ENCODE measurements at places on chromosomes 6 and 20.

DNA sequence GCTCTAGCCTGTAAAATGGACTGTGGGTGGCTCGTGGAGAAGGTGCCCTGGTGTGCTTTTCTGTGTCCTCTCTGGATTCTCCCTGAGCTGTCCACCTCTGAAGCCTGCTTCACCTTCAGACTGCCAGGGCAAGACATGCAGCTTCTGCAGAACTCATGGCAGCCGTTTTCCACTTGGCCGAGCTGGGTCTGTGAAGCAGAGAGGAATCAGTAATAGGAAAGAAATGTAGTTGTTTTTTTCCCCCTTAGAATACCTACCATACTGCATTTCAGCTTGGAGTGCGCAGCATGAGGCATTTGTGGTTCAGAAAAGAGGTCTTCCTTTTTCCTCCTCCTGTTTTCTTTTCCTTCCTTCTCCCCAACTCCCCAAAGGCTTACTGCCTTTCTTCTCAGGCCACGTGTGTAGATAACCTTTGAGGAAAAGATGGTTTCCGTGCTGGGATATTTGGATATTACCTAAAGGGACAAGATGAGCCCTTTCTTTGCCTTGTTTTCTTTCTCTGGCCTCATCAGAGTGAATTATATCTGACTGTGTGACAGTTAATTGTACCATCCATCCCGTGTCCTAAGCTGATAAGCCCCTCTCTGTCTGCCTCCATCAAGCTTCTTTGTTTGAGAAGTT, 39.4 kb downstream of the RREB1 start:
- no peak for DNase-seq

DNA sequence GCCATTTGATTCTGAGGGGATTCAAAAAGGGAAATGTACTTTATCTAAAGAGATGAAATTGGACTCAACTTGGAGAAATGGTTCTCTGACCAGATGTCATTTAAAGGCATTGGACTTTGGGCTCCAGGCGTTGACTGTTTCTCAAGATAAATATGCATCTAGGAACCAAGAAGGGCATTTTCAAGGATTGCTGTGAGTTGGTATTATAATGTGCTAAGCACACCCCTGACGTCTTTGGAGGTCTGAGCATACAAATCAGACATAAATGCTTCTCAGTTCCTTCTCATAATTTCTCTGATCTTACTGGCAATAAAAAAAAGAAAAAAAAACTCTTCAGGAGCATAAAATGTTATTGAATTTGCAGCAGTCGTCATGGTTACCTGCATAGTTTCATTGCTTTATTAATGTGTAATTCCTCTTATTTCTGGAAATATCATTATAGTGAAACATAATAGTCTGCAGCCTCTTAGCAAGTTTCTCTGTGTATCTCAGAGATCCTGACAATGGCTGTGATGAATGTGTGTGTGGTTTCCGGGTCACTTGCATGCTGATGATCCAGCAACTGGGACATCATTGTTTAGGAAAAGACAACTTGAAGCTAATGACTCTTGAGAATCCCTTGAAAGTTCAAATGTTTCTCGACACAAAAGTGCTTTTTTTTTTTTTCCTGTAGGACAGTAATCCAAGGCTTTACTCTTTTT, 136.0 kb downstream of the AIG1 start:
- DNase-seq = no peak

DNA sequence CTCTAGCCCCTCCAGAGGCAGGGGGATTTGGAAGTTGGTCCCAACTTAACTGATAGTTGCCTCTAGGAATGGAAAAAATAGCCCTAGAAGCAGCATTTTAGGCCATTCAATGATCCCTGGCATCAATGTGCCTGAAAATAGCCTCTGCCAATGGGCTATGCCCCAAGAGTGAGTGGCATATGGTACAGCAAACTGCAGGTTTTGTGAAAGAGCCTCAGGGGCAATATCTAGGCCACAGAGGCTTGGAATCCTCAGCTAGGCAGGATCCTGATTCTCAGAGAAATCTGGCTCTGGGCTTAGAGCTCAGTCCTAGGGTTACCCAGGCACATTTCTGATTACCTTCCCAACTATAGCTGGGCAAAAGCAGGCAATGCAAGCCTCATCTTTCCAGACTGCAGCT, 104.4 kb upstream of the MOCS1 start:
- DNase-seq = no peak

GRCh38 chr6:394641-395289, 3.2 kb downstream of the IRF4 start:
- DNase-seq = no peak

GRCh38 chr6:70527071-70527737, 39.5 kb upstream of the SDHAF4 start:
- DNase-seq = no peak

DNA sequence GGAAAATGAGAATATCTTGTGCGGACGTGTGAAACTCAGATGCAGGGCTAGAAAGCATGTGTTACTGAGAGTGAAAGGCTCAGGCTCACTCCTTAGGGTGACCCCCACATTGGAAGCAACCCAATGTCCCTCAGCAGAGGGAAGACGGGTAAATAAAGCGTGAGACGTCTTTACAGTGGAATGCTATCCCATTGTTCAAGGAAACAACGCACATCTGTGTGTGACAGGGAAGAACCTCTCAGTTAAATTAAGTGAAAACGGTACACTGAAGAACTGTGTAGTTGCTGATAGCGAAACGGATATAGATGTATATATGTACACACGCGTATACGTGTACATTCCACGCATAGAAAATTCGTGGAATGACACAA, 839 bp downstream of the HNF4A start:
- no peak for DNase-seq

DNA sequence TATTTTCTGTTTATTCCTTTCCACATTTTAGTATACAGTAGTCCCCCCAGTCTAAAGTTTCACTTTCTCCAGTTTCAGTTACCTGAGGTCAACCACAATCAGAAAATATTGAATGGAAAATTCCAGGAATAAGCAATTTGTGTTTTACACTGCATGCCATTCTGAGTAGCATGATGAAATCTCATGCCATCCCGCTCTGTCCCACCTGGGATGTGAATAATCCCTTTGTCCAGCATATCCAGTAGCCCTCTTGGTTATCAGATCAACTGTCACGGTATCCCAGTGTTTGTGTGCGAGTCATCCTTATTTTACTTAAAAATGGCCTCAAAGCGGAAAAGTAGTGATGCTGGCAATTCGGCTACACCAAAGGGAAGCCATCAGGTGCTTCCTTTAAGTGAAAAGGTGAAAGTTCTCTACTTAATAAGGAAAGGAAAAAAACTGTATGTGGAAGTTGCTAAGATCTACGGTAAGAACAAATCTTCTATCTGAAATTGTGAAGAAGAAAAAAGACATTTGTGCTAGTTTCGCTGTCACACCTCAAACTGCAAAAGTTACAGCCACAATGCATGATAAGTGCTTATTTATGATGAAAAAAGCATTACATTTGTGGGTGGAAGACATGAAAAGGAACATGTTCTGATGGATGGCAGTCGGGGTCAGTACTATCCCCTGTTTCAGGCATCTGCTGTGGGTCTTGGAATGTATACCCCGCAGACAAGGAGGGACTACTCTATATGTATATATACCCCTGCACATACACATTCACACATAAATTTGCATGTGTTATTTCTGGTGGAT, 11.3 kb downstream of the NOX3 start:
- DNase-seq = no peak

DNA sequence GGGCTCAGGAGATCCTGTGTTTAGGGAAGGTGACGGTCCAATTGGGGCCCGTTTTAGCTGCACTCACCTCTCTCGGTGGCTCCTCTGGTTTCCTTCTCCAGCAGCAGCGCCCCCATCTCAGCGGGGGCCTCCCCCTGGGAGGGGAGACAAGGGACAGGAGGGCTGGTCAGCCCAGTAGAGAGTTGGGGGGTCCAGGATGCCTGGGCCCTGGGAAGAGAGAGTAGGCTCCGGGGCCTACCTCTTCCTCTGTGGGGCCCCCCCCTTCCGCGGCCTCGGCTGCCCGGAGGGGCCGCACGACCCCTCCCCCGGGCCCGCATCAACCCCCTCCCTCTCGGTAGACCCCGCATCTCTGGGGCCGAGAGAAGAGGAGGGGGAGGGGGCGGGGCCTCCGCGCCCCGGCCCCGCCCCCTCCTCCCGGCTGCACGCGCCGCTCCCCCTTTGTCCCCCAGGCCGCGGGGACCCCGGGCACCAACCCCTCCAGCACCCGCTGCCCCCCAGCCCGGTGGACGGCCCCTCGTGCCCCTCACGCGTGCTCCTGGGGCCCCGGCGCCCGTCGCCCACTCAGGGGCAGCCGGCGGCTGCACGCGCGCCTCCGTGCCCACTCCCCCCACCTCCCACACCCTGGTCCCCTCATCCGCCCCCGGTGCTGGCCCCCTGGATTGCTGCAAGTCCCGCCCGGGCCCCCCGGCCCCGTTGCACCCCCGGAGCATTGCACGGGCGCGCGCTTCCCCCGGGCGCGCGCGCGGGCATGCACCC, 464 bp downstream of the EHMT2 start:
- DNase-seq = no peak

GRCh38 chr6:33974030-33974429, 170.2 kb upstream of the MLN start:
- no peak for DNase-seq

DNA sequence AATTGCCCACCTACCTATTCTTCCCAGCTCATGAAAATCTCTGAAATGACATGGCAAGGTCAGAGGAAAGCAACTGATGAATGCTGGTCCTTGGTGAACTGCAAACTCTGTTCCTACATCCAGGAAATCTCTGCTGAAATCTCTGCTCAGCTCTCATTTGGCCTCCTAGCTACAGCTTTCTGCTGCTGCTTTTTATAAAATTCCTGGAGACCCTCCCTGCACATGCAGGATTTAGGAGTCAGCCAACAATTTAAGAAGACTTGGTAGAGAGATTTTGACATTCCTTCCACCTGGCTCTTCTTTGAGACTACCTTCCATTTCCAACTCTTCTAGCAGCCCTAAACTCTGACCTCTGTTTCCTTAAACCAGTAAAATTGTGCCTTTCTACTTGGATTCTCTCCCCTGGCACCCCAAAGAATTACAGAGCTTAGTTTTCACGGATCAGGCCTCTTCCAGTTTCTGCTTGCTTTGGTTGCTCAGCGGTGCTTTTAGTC, 55.5 kb downstream of the PDE7B start:
- no peak for DNase-seq

GRCh38 chr6:157261606-157262005, 61.7 kb downstream of the TMEM242 start:
- no peak for DNase-seq

DNA sequence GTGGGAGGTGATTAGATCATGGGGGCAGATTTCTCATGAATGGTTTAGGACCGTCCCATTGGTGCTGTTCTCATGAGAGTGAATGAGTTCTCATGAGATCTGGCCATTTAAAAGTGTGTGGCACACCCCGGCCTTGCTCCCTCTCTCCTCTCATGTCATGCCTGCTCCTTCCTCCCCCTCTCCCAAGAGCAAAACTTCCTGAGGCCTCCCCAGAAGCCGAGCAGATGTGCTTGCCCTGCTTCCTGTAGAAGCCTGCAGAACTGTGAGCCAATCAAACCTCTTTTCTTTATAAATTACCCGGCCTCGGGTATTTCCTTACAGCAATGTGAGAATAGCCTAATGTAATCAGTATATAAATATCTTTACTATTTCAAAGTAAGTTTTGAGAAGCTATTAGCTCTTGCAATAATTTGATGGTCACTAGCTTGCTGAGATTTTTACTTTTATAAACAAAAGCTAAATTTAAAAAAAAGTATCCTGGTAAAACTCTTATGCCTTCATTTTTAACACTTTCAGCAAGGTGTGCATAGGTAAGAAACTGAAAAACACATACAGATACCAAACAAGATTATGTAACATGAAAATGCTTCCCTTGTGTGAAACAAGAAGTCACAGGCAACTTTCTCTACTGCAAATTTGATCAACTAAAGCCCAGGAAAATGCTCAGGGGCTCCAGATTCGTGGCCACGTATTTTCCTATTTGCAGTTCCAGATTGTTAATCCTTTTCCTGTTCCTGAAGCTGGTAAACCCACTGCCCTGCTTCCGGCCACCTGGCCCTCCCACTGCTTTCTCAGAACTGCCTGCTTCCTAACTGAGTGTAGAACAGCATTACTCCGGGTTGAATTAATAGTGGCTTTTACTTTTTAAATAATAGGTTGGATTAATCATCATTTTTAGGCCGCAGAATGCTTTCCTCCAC, 395.1 kb upstream of the CNR1 start:
- no peak for DNase-seq

DNA sequence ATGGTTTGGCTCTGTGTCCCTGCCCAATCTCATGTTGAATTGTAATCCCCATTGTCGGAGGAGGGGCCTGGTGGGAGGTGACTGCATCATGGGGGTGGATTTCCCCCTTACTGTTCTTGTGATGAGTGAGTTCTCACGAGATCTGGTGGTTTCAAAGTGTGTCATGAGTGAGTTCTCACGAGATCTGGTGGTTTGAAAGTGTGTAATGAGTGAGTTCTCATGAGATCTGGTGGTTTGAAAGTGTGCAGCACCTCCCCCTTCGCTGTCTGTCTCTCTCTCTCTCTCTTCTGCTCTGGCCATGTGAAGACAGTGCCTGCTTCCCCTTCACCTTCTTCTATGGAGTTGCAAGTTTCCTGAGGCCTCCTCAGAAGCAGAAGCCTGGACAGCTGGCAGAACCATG, 87.6 kb downstream of the MYLK4 start:
- DNase-seq = no peak

GRCh38 chr20:64192406-64192805, 28.2 kb downstream of the MYT1 start:
- DNase-seq = no peak

DNA sequence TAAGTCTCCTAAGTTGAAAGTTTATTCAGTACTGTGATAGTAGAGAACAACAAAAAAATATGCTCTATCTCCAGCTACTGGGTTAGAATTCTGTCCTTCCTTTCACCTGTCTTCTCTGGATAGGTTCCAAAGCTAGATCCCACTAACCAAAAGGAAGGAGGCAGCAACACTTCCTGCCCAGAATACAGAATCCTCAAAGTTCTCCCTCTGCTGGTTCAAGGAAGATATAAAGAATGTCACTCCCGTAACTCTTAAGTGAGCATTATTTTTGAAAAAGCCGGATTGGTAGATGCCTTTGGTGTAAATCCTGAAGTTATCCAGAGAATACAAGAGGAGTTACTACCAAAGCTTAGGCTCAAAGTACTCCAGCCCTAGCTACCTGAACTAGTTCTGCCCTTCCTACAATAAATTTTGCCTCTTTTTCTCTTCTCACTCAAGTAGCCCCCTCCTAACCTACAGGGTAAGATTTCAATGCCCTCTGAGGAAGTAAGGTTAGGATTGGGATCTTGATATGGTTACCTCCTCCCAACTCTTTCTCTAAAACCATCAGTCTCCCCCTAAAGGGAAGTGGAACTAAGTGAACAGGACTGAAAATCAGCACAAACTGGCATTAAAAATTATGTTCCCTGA, 26.0 kb upstream of the CRIP3 start:
- no peak for DNase-seq

DNA sequence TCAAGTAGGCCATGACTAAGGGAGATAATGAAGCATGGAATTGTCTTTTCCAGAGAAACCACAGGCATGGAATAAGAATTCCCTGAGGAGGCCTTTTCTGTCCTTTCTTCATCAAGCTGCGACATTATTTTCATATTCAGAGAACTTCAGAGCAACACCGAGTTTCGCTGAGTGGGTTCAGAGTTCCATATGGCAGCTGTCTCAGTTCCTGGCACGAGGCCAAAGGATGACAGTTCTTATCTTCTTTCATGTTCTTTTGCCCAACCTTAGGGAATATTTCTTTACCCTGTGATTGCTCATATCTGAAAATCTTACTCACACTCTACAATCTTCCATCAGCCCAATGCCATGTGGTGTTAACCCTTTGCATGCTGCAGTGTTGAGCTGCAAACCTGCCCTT, 135.3 kb upstream of the BMP2 start:
- DNase-seq = no peak
